Activated T-cell treated with anti-CD3 and anti-CD28 coated beads, Interleukin-2, amount 50 U/mL, for 4 hours (primary cell): ENCODE measurements at places on chromosomes 1 and 21.

GRCh38 chr1:47837056-47837830 is 159.9 kb downstream of the TRABD2B start:
- no peak for DNase-seq

DNA sequence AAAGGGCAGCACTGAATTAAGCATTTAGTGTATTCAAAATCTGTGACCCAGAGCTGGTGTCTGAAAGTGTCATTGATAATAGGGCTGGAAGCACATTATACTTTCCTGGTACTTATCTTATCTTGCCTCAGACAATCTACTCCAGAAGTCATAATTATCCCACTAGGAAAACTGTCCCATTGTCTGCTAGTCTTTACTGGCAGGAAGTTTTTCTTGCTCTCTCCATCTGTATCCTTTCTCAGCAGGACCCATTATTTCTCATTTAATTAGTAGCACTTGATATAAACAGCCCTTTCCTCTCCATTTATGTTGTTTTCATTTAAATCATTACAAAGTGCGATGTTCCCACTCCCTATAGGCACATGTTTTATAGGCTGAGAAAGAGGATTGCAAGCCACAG is 36.5 kb upstream of the BARHL2 start:
- DNase-seq = no peak

- DNase-seq = no peak
Observed at GRCh38 chr1:9838946-9839345, 15.2 kb upstream of the CLSTN1 start.

- no peak for DNase-seq
Observed at GRCh38 chr21:31255896-31256295, 88.2 kb downstream of the TIAM1 start.

DNA sequence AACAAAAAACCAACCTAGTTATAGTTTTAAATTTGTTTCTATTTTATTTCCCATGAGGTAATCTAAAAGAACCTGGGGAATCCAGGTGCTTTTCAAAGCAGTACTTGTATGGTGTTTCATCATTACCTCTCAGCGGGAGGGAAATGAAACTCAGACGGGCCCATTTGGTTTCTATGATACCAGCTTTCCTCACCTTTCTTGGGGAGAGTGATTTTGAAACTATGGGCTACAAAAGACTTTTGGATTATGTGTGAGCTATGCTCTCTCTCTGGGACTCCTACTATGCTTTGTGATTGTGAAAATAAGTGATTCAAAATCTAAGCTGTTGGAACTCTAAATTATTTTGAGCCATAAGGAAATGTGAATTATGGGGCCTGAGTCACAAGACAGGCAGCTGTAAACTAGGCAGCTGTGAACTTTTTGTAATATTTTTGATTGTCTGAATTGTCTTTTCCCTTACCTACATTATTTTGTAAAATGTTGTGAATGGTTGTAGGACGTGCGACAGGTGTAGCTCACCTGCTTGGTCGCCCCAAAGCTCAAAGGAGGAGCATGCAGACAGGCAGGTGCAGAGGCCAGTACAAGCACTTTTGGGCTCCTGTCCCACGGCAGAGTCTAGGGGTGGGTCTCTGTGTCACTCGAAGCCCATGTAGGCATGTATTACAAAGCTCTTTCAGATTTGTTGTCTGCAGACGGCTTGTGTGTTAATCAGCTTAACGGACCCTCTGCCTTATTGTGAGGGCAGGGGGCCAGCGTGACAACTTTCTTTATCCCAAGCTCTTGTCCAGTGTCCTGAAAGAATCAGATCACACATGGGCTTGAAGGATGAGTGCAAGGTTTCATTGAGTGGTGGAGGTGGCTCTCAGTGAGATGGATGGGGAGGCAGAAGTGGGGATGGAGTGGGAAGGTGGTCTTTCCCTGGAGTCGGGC is 64.8 kb upstream of the BACH1 start:
- no peak for DNase-seq

GRCh38 chr1:90718411-90719329 is 1.6 kb upstream of the BARHL2 start:
- DNase-seq = no peak

DNA sequence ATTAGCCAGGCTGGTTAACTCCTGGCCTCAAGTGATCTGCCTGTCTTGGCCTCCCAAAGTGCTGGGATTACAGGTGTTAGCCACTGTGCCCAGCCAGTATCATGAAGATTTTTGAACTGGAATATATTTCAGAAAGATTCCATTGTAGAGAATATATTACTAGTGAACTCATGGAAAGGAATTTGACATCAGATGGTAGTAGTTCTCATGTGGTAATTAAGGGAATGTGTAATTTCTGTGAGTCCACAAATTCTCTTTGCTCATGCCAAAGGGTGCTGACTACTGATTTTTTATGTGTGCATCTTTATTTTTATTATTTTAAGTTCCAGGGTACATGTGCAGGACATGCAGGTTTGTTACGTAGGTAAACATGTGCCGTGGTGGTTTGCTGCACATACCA is 10.4 kb downstream of the DTL start:
- DNase-seq = no peak
